NCI-H1092 (cell line): ENCODE measurements at places on chromosomes 16 and 17.

GRCh38 chr16:89890200-89890599 is 16.8 kb downstream of the TCF25 start:
- DNase-seq: no peak

DNA sequence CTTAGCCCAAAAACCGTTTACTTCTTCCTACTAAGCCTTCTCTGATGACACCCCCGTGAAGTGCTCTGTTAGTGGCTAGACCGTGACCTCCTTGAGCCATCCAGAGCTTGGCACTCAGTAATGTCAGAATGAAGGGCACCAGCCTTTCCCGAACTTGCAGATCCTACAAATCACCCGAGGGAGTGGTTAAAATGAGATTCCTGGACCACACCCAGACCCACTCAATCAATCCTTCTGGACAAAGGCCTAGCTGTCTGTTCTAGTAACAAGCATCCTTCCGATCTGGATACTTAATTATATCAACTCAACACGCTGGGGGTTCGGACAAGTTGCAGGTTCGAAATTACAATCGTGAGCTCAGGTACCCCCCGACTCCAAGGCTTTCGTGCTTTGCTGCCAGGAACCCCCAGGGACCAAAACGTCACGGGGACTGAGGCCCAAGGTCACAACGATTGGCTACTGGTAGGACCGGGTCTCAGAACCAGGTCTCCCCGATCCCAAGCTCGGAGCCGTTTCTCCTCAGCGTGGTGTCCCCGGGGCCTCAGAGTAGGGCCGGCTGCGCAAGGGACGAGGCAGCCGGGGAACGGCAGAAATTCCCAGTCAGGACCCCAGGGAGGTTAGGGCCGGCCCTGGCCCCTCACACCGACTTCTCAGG is 527 bp downstream of the CIAPIN1 start:
- DNase-seq: peak; percentile 44

DNA sequence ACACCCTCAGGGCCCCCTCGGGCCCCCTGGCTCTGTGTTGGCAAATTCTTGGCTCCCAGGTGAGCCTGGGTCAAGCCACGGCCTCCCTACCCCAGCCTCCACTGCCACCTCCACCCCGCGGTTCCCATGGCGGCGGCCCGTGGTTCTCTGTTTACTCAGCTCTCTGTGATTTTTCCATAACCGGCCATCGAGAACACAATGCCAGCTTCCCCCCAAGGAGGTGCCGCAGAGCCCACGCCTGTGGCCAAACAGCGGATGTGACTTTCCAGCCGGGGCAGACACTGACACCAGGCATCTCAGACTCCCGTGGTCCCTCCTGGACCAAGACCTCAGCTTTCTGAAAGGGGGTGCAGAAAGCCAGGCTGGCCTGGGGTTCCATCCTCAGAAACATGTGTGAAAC is 21.6 kb upstream of the ATP2A3 start:
- DNase-seq: no peak

DNA sequence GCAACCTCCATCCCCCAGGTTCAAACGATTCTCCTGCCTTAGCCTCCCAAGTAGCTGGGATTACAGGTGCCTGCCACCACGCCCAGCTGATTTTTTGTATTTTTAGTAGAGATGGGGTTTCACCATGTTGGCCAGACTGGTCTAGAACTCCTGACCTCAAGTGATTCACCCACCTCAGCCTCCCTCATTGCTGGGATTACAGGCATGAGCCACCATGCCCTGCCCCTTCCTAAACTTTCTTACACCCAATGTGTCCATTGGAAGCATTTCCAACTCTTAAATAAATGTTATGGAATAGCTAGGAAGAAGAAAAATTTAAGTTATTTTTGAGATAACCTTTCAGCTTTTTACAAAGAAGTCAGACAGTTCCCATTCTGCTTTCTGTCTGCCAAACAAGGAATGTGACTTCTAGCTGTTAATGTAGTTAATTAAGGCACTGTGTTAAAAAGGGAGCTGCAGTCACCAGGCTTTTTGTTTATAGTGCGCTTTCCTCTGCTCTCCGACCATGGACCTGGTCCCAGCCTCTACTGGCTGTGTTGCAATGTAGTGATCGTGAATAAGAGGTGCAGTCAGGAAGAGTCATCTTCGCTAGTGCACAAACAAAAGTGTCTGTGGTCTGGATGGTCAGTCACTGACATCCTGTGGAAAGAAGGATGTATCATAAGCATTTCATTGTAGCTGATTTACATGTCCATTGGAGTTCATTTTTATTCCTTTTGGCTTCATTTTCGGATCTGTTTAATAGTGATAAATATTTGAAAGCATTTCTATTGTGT is 39.7 kb downstream of the USP10 start:
- DNase-seq: no peak

- no peak for DNase-seq
These were observed 17.9 kb upstream of the ZNF652 start for GRCh38 chr17:49379926-49380325.

- no peak for DNase-seq
These were observed 25.8 kb downstream of the TRIM16 start for GRCh38 chr17:15658296-15658695.

DNA sequence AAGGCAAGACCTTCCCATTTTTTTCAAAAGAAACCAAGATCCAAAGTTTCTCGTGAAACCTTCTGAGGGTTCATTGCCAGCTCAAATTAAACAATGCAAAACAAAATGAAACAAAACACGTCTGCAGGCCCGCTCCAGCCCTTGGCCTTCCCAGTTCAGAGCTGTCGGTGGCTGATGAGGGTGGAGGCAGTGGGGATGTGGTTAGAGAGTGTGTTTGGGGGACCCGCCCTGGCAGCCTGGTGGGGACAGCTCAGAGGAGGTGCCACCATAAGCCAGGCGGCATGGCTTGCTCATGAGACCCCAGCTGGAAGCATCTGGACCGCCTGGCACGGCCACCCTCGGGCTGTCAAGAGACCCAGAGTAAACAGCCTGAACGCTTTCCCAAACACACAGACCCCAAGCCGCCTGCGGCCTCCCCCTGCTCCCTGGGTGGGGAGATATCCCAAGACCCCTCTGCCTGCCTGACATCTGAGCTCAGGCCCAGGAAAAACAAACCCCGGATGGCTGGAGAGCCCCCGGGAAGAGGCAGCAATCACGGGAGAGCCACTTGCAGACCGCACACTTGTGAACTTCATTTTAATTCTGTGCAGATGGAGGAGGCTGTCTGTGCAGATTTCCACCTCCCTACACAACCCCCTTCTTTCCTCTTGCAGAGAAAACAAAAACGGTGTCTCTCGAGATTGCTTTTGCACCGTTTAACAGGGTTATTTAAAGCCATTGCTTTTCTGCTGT is 35.4 kb upstream of the LITAF start:
- no peak for DNase-seq

GRCh38 chr17:80630560-80631120 is 86.0 kb downstream of the RPTOR start:
- no peak for DNase-seq

DNA sequence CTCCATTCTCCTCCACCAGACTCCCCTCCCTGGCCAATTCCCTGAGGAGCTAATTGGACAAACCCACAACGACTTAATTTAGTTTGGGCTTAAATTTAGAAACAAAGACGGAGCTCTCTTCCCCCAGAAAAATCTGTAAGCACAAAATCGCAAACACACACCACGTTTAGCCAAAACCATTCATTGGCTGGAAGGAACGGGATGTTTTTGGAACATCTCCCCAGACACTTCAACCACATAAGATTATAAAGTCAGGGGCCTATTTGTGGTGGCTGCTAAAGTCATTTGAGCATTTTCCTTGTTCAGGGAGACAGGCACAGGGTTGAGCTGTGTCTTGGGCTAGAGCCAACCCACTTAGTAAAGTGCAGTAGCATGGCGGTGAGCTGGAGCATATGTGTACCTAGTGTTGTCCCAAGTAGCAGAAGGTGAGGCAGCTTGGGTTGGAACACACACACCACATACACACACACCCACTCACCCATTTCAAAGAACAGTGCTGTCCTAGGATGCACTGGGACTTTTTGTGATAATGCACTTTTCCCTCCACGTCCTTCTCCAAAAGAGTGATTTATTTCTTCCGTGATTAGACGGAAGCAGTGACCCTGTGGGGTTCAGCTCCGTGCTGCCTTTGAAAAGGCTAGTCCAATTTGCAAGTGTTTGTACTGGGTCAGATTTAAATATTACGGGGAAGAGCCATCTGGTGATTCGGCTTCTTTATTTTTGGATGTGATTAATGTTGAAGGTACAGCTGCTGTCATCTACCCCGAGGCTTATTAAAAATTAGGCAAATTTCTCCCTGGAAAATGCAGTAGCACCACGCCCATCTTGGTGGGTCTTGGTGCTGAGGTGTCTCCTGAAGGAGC is 32.2 kb downstream of the ELAC2 start:
- no peak for DNase-seq

GRCh38 chr16:17013038-17013437 is 457.7 kb downstream of the XYLT1 start:
- no peak for DNase-seq

DNA sequence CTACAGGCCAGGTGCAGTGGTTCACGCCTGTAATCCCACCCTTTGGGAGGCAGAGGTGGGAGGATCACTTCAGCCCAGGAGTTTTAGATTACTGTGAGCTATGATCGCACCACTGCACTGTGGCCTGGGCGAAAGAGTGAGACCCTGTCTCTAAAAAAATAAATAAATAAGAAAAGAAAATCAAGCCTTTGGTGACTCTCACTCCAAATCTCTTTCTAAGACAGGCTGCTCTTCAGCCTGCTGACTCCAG is 976 bp downstream of the ABCC3 start:
- no peak for DNase-seq

- no peak for DNase-seq
These were observed 16.0 kb downstream of the CAPN15 start for GRCh38 chr16:543301-544164.

GRCh38 chr16:72811188-72811720 is 236.7 kb downstream of the ZFHX3 start:
- no peak for DNase-seq

GRCh38 chr16:85428168-85428898 is 184.8 kb upstream of the GSE1 start:
- no peak for DNase-seq

GRCh38 chr16:26177438-26177837 is 485.7 kb downstream of the HS3ST4 start:
- DNase-seq: no peak

GRCh38 chr17:59004338-59005111 is 102.2 kb downstream of the TRIM37 start:
- DNase-seq: peak; percentile 31

GRCh38 chr17:78013683-78014467 is 55.4 kb downstream of the TNRC6C start:
- peak; percentile 36 for DNase-seq

DNA sequence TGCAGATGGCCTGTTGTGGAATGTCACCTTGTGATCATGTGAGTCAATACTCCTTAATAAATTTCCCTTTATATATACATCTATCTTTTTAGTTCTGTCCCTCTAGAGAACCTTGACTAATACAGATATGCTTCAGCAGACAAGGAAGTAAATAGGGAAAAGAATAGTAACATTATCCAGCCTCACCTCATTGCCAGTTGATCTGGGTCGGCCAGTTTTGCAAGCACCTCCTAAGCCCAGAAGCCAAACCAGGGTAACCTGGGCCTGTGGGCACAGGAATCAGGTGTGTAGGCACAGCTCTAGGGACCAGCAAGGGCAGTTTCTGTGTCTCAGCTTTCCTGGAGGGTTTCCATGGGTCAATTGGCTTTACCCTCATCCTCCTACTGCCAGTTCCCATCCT is 11.9 kb upstream of the CCL17 start:
- DNase-seq: no peak

- DNase-seq: no peak
These were observed 36.8 kb downstream of the CPD start for GRCh38 chr17:30415491-30415890.

GRCh38 chr16:75062976-75063346 is 53.6 kb downstream of the LDHD start:
- DNase-seq: no peak

GRCh38 chr17:38441429-38442061 is 13.3 kb downstream of the ARHGAP23 start:
- DNase-seq: no peak

GRCh38 chr17:68356520-68356919 is 65.2 kb downstream of the ARSG start:
- no peak for DNase-seq

DNA sequence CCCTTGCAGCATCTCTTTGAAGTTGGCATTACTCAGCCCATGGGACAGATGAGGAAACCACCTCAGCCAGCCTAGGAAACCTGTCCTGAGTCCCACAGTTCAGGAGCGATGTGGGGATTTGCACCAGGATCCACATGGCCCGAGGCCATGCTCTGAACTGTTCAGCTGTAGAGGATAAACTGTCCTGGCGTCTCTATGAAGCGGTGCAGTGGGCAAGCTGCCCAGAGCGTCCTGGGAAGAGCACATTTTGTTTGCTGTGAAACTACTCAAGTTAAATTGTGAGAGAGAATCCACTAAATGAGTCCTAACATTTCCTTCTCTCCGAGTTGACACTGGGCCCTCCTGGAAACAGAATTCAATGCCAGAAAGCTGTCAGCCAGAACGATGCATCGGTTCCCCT is 276.6 kb upstream of the TNRC6C start:
- DNase-seq: peak; percentile 76

- no peak for DNase-seq
These were observed 10.6 kb downstream of the CCDC102A start for GRCh38 chr16:57525761-57526160.

GRCh38 chr17:38597375-38597774 is 8.4 kb downstream of the SRCIN1 start:
- no peak for DNase-seq

GRCh38 chr17:27326051-27326450 is 32.1 kb downstream of the WSB1 start:
- DNase-seq: no peak

GRCh38 chr17:43817826-43818225 is 15.1 kb downstream of the MPP3 start:
- no peak for DNase-seq

GRCh38 chr16:85454171-85454872 is 158.8 kb upstream of the GSE1 start:
- DNase-seq: no peak

DNA sequence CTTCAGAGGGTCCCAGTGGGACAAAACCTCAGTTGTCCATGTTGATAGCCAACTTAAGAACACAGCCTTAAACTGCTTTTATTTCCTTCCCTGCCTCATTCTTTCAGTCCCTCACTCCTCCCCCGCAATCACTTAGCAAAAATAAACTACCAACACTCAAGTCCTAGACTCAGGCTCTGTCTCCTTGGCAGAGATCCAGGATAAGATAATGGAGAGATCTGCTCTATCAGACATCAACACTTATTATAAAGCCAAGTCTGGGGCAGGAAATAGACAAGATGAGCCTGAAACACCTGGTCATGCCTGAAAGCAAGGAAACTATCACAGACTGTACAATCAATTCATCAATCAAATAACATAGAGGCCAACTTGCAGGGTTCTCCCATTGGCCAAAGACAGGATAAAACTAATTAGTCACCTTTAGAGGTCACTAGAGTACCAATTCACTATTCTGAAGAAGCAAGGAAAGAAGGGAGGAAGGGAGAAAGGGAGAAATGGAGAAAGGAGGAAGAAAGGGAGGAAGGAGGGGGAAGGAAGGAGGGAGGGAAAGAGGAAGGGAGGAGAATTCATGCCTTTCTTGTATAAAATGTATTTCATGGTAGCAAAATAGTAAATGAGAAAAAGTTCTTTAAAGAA is 15.7 kb downstream of the HYDIN start:
- no peak for DNase-seq

- DNase-seq: no peak
These were observed 76.3 kb downstream of the CEP95 start for GRCh38 chr17:64583038-64583437.
